Stimulated activated CD4-positive, alpha-beta T cell treated with anti-CD3 and anti-CD28 coated beads, Interleukin-4, amount 100 ng/mL, for 4 hours (primary cell): ENCODE measurements at places on chromosomes 2 and 18.

- DNase-seq: no peak
Measured at GRCh38 chr2:15287447-15288184, 273.5 kb downstream of the NBAS start.

DNA sequence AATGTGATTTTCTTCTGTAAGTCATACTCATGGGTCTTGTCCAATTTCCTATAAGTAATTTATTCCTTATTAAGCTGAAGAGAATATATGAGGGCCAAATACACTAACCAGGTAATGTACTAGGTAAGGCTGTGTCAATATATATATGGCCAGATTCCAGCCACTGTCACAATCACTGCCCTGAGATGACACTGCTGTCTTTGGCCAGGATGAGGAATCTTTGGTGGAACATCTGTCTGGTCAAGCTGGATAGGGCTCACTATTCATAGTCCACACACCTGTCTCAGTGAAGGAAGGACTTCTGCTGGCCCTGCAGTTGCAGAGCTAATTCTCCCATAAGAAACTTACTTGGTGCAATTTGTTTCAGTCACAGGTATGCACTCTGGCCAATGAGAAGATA, 11.3 kb downstream of the MSTN start:
- DNase-seq: no peak

DNA sequence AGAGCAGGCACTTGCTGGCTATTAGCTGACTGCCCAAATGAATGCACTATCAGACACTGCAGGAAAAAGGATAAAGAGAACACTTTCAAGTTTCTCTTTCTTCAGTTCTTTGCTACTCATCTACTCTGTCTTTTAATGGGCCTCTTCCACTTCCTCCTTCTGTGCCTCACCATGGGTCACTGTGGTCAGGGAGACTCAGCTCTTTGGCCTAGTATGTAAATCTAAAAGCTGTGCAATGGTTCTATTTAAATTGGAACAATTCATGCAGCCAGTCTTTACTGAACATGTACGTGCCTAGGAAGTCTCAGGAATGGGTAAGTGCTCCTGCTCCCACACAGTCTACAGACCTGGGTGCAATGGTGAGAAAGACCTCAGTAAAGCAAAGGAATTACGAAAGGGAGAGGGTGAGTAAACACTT, 79.1 kb upstream of the DNMT3A start:
- no peak for DNase-seq

GRCh38 chr2:180195847-180196246, 188.8 kb upstream of the CWC22 start:
- no peak for DNase-seq

DNA sequence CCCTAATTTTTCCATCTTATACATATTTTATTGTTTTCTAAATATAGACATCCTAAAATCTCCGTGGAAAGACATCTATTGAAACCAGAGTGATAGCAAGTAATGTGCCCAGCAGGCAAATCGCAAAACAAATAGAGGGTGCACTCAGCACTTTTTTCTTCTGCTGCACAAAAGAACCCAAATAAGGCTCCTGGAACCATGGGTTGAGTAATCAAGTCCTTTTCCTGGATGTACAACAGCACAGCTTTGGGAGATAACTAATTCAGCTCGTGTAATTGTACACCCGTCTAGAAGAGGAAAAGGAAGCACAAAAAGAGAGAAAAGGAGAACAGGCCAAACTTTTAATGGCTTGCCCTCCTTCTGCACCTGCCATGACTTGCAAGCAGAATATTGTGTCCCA, 126.9 kb upstream of the TLK1 start:
- DNase-seq: no peak

GRCh38 chr2:76953733-76954347, 568.3 kb downstream of the LRRTM4 start:
- DNase-seq: no peak
